ENCODE measurements at places on chromosomes 2 and 18.

- DNase-seq: no peak
Observed at GRCh38 chr2:888906-889566, 61.6 kb upstream of the SNTG2 start.

GRCh38 chr2:127324635-127325034 lies 30.7 kb upstream of the ERCC3 start:
- no peak for DNase-seq

DNA sequence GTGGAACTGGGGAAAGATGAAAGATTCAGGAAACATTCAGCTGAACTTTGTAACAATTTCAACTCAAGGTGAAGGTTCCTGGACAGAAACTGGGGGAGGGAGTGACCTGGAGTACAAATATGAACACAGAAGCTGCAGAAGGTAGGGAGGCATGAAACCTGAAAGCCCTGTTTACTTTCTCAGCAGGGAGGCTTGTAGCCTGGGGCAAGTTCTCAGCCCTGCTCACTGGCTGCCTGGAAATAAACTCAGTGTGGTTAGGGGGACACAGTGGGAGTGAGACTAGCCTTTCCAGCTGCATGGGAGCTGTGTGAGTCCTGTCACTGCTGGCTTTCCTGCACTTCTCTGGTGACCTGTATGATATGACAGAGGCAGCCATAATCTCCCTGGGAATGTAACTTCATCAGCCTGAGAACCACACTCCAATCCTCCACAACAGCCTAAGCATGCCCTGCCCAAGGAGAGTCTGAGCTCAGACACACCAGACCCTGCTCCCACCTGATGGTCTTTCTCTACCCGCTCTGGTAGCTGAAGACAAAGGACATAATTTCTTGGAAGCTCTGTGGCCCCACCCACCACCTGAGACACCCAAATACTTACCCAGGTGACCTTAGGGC lies 77.0 kb downstream of the ZSWIM2 start:
- DNase-seq: no peak

DNA sequence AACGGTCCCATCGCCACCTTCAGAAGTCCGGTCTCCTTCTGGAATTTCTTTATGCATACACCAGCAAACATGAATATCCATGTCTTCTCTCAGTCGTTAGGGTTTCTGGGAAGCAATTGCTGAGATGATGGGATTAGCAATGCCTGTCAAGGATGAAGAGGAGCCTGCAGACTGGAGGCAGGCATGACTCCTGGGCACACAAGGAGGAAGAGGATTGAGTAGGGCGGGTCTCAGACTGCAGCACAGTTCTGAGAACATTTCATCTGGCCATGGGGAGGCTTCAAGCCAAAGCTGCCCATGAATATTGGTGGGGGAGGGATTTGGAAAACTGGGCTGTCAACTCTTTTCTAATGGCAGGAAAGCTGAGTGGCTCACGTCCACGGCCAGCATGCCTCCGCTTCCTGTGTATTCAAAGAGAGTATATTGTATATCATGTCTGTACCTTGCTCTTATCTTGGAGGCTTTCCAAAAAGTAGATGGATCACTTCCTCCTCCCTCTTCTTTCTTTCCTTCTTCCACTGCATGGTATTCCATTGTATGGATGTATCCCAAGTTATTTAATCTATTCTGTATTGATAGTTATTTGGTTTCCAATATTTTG lies 24.5 kb downstream of the MC2R start:
- no peak for DNase-seq

DNA sequence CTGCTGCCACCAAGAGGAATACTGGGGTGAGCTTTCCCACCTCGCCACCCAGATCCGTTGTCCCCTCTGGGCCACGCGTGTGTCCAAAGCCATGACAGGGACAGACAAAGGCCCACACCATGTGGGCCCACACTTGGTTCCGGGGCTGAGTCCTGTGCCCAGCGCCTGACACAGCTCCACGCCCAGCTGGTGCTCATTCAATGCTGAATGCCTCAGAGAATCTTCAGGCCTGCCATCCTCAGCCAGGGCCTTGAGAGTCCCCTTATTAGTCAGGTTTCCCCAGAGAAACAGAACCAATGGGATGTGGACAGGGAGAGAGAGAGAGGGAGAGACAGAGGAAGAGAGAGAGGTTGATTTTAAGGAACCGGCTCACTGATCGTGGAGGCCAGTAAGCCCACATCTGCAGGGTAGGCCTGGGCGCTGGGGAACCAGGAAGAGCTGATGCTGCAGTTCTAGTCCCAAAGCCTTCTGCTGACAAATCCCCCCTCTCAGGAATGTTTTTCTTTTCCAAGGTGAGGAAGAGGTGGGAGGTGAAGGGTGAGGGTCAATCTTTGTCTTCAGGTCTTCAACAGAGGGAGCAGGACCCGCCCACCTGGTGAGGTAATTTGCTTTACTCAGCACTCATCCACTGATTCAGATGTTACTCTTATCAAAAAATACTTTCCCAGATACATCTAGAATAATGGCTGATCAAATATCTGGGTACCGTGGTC lies 10.2 kb upstream of the SPATA3 start:
- no peak for DNase-seq

Measured in NCI-H524 treated with DMSO at 0.1 percent for 48 hours (cell line).